CD4-positive, alpha-beta T cell treated with Interleukin-17A for 4 hours (primary cell): ENCODE measurements at places on chromosomes 4 and X.

GRCh38 chr4:172369471-172369959, 556.3 kb downstream of the GALNTL6 start:
- no peak for DNase-seq

DNA sequence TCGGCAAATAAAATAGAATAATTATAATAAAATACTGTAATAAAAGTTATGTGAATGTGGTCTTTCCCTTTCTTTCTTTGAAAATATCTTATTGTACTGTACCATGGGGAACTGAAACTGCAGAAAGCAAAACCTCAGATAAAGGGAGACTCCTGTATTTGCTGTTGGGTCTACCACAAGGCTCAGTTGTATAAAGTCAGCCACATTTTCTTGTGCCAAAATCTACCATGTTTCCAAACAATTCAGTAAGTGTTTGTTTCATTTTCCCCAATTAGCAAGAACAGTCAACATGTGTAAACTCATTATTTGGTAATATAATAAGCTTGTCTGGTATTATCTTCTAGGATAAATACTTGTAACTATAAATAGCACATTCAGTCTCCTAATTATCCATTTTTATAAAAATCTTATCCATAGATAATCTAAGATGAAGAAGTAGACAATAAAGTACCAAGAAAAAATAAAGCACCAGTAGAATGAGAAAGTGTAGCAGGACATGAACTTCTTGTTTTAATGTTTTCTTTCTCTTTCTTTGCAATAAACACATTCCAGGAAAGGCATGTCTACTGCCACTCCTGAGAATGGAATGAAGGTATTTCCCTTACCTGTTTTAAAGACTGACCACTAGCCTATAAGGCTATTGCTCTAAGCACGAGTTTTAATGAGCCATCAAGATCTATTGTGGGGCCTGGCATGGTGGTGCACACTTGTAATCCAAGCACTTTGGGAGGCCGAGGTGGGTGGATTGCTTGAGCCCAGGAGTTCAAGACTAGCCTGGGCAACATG, 15.0 kb upstream of the OTUD4 start:
- DNase-seq = no peak

GRCh38 chr4:100100985-100101384, 89.3 kb downstream of the DDIT4L start:
- no peak for DNase-seq

- no peak for DNase-seq
Observed at GRCh38 chrX:63686878-63687714, 97.9 kb downstream of the ARHGEF9 start.

GRCh38 chrX:130418066-130418465, 16.3 kb downstream of the RBMX2 start:
- no peak for DNase-seq

- no peak for DNase-seq
Observed at GRCh38 chr4:66178906-66179305, 508.6 kb upstream of the EPHA5 start.

- DNase-seq = no peak
Observed at GRCh38 chr4:123569541-123569940, 172.9 kb downstream of the SPRY1 start.

- no peak for DNase-seq
Observed at GRCh38 chr4:141075553-141075952, 57.7 kb downstream of the RNF150 start.

GRCh38 chrX:150487369-150488094, 80.9 kb upstream of the MTM1 start:
- DNase-seq = no peak

DNA sequence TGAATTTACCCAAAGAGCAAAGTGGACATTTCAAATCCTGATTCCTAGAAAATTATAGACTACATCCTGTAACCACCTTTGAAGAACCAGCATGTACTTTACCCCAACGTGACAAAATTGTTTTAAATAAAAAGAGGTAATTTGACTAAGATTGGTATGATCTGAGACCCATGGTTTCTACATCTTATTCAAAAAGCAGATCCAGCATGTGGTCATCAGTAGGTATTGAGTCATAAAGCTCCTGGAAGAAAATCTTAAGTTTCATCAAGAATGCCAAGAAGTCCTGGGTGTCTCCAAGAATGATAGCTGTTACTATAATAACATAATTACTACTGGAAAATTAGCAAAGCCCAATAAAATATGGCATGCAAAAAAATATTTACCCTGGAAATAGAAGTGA, 61.8 kb downstream of the NFKB1 start:
- no peak for DNase-seq

- no peak for DNase-seq
Observed at GRCh38 chr4:20443015-20443805, 191.5 kb downstream of the SLIT2 start.

DNA sequence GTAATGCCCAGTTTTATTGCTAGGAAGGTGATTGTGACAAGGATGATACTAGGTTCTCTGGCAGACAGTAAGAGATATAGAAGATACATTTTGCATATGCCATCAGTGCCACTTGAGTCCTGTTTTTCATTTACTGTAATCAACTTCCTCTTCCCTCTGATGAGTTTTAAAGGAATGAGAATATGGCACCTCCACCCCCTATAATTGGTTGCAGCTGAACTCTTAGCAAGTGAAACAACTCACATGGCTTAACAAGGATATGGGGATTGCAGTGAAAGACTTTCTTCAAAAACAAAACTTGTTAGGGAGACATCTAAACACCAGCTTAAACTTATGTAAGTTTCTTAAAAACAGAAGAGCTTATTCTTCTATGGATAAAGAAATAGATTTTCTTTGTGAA, 90.0 kb downstream of the AREG start:
- DNase-seq = no peak

GRCh38 chrX:9204560-9204959, 170.6 kb upstream of the FAM9B start:
- no peak for DNase-seq

- no peak for DNase-seq
Observed at GRCh38 chr4:122826079-122826527, 528 bp upstream of the FGF2 start.

GRCh38 chr4:164768516-164768915, 14.6 kb downstream of the SMIM31 start:
- no peak for DNase-seq

- no peak for DNase-seq
Observed at GRCh38 chr4:25580633-25581467, 74.8 kb upstream of the SLC34A2 start.

DNA sequence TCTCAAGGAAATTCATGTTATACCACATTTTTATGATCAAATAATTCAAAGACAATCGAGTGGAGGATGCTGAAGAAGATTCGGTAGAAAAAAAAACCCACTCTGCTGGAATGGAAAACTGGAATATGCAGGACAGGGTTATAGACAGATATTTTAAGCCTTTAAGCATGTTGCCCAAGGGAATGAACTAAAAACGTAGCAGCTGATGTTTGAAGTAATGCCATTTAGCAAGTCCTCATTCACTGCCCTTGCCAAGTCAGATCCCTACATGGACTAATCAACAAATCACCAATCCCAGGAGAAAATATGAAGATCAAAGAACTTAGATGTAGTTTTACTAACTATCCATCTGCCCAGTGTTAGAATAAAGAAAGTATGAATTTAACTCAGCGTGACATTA, 75.6 kb upstream of the ETNPPL start:
- no peak for DNase-seq

- no peak for DNase-seq
Observed at GRCh38 chrX:136157187-136157586, 9.9 kb downstream of the FHL1 start.

GRCh38 chr4:151690164-151690870, 70.5 kb downstream of the GATB start:
- DNase-seq = no peak

DNA sequence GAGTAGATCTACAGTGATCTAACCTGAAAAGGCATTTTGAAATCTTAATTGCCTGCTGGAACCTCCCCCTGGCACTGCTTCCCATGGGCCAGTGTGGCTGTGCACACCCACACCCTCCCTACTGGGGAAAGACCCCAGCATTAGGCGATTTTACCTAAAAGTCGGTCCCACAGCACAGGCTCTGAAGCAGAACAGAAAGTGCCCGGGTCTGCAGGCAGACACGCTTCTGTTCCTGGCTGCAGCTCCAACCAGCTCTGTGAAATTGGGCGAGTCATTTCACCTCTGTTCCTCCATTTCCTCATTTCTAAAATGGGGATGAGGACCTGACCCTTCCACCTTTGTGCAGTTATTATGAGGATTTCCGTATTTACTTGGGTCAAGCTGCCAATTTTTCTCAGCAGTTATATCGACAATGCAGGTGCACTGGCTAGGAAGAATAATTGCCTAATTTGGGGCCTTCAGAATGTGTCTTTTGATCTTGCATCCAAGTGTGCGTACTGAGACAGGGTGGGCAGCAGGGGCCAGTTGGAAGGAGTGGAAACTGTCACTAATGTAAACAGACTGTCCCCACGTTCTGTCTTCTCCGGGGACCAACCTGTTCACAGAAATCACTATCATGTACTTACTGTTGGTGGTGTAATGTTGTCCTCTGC, 7.1 kb downstream of the KLF3 start:
- no peak for DNase-seq

DNA sequence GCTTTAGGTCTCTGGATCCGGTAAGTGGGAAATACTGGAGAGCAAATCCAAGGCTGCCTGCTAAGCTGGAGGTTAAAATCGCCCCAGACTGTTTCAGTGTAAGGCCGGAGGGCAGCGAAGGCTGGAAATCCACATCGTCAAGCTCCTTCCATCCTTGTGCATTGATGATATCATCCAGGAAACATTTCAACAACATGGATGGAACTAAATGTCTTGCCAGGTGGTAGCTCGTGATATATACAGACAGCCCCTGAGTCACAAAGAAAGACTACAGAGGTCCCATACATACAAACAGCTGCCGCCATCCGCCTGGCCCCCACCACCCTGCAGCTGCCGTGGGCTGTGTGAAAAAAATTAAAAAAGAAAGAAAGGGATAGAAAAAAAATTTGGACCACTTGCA, 148.9 kb upstream of the RBPJ start:
- DNase-seq = no peak

DNA sequence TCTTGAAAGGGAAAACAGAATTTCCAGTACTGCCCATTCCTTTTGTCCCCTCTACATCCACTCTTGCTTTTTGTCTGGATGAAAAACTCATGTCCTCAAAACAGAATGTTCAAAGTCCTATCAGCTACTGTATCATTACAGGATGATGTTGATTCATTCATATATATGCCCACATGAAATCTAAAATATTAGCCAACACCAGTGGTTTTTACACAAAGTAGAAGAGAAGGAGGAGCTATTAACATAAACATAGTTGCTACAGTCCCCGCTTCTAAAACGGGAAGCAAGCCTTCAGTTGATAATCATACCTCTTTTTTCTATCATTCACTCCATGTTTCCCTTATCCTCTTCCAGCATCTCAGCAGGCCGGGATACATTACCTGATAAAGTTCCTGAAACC, 7.7 kb upstream of the THOC2 start:
- DNase-seq = no peak

- no peak for DNase-seq
Observed at GRCh38 chrX:33465137-33465536, 253.8 kb upstream of the DMD start.

GRCh38 chrX:2370456-2370855, 130.3 kb downstream of the DHRSX start:
- no peak for DNase-seq

DNA sequence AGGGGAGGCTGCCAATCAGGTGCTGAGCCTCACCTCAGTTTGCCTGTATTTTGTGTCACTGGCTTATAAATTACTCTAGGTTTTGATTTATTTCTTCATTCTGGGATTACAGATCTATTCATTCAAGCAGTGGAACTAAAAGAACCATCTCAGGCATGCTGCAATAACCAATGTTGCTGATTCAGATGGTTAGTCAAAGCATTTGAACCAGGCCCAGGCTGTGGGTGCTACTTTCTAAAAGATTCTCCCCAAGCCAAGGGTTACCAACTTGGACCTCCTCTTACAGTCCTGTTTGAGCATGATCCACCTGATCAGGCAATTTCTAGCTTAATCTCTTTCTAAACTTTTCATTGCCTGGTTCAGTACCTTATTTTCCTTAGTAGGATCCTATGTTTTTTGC, 67.2 kb downstream of the TMEM131L start:
- no peak for DNase-seq

DNA sequence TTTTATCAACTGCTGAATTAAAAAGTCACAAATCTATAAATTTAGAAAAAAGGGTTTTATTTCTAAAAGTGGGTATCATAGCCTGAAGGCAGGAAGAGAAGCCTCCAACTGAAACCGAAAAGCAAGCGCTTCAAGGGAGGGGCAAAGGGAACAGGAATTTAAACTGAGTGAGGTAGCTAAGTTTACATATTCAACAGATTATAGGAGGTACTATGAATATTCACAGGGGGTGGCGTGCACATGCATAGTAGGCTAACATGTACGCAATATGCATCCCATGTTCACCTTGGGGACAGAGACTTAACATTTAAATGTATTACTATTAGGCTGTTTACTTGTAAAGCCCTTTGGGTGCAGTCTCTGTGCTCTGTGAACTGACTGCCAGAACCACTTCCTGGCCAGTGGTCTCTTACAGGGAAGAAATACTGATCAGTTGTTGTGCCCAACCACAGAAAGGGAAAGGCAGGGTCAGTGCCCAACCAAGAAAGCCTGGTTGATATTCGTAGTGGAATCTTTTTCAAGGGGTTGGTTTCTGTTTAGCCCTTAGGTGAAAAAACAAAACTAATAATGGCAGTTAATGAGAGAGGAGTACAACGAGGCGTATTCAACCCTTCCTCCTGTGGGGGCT, 168.7 kb upstream of the GALNTL6 start:
- no peak for DNase-seq

GRCh38 chrX:15160558-15161095, 109.3 kb downstream of the ASB9 start:
- no peak for DNase-seq

- DNase-seq = no peak
Observed at GRCh38 chrX:42415636-42416035, 362.3 kb downstream of the PPP1R2C start.

GRCh38 chr4:25939330-25939729, 25.3 kb downstream of the SMIM20 start:
- no peak for DNase-seq

GRCh38 chrX:350534-351323, 32.1 kb upstream of the GTPBP6 start:
- no peak for DNase-seq
